ENCODE measurements at places on chromosomes 2 and 18.

- no peak for DNase-seq
These were observed 47.8 kb downstream of the TMX3 start for GRCh38 chr18:68667121-68667520.

GRCh38 chr2:163659224-163659623, 76.6 kb downstream of the FIGN start:
- DNase-seq, result no peak

DNA sequence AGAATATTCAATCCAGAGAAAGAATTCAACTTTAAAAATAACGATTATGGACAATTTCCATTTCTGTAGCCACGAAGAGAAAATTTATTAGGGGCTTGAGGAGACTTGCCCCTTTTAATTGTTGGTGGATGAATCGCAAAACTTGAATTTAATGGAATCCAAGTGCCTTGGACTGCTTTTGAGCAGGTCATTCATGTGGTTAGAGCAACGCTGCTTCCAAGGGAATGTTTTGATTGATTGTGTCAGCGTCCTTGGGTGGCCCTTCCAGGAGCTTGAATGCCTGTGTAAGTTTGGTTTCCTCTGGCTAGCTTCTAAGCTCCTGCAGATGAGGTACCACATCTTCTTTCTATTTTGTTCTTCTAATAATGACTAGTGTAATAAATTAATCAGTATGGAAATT, 213.4 kb downstream of the LTBP1 start:
- DNase-seq, result no peak

DNA sequence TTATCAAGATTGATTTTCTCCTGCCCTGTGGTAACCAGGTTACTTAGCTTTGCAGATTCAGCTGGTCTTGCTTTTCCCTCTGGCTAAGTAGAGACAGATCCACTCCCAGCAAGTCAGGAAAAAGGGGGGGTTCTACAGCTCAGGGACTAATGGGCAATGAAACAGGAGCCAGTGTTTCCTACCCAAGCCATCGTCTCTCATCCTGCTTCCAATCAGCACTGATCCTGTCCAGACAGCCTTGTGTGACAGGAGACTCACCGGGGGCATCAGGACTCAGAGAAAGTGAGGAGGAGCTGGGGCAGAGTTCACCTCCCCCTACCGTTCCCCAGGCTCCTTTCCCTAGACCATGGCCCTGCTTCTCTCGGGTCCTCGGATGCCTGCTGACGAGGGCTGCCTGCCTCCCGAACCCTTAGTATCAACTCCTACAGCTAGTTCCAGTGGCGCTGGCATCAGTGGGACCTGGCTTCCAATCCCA, 307.6 kb downstream of the ALK start:
- DNase-seq, result no peak

GRCh38 chr18:55189972-55190371, 230.7 kb upstream of the CCDC68 start:
- DNase-seq, result no peak

DNA sequence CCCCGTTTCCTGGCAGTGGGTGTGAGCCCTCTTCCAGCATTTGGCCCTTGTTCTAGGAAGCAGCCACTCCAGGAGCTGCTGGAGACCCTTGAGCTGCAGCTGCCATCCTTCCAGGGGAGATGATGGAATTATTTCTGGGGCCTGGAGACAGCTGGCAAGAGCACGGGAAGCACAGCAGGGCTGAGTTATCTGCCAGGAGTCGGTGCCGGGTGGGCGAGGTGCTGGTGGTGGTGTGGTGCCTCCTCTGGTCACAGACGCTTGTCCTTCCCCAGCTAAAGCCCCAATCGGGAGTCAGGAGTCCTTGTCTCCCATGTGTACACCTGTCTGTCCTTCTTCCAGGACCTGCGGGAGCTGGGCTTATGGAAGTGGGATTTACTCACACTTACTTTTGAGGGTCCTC, 36.0 kb downstream of the DPYSL5 start:
- no peak for DNase-seq

- no peak for DNase-seq
These were observed 492.9 kb upstream of the ZEB2 start for GRCh38 chr2:145012806-145013205.

DNA sequence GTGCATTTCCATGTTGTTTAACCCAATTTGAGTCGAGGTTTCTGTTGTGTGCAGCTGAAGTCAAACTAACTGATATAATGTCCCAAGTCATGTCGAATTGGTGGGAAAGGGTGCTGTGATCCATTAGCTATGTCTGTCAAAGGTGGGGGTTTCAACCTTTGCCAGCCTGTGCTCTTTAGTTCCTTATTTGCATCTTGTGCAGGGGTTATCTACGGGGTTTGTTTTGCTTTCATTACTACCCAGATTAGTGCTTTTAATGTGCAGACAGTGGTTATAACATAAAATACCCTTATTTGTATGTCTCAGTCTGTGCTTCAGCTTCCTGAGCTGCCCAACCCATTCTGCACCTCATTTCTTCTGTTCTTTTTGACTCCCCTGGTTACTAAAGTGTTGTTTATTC, 271.9 kb upstream of the CXCR4 start:
- no peak for DNase-seq

DNA sequence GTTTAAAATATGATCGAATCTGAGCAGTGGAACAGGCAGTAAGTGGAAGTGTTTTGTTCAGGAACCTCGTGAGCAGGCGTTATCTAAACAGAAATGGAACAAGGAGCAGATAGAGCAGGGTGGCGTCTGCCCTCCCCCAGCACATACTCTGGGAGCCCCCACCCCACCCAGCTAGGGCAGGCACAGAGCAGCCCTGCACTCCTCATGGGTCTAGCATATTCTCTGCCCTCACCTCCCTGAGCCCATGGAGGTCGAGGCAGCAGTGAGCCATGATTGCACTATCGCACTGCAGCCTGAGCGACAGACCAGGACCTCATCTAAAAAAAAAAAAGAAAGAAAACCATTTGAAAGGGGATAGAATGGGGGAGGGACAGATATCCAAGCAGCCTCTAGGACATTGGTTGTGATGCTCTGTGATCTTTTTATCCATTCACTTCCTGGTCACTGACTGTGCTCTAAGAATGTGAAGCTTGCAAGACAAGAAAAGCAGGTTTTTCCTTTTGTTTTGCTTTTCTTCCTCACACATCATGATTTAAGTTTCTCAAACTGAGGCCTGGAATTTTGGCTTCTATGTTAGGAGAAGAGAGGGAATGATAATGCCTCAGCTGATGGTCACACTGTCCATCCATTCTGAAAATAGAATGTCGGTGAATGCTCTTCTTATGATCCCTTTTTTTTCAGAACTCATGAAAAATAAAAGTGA, 3.1 kb downstream of the MLPH start:
- DNase-seq, result no peak

- DNase-seq, result no peak
These were observed 3.1 kb downstream of the PKDCC start for GRCh38 chr2:42050703-42051542.

DNA sequence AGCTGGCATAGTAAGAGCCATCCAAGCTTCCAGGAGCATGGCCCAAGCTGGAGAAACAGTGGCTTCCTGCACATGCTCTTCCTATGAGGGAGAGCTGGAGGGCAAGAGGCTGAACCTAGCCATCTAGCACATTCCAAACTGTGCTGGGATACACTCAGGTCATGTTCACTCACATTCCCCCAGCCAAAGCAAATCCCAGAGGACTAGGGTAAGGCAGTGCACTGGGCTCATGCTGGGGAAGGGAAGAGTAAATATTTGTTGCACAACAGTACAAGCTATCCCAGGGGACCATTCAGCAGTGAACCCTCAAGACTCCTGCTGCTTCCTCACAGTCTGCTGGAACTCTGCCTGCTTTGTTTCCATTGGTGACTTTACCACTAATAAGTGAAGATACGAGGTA, 20.7 kb upstream of the GYPC start:
- DNase-seq, result no peak

GRCh38 chr2:231940795-231941194, 14.6 kb upstream of the NPPC start:
- DNase-seq, result no peak

DNA sequence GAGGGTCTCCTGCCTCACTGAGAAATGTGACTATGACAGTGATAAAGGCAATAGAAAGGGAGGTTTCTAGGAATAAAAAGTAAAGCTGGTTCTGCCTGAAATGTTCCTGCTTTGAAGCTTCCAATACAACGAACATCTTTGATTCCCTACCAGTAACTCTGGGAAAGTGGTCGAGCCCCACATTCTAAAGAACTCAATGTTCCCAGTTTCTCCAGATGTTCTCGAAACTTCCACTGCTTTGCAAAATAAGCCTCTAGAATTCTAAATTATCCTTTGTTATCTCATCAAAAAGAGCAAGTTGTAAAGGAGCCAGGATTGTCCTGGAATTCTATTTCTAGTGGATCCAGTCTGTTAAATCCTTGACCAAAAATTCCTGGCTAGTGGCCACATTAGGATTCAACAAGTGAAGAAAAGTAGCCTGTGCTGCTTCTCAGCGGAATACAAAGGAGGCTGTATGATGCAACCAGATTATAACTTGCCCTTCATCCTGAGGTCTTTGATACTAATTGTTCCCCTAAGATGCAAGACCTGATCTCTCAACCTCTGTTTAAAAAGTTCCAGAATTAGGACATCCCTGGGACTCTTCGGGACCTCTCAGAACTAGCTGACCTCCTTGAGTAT, 8.4 kb downstream of the SCN7A start:
- no peak for DNase-seq

DNA sequence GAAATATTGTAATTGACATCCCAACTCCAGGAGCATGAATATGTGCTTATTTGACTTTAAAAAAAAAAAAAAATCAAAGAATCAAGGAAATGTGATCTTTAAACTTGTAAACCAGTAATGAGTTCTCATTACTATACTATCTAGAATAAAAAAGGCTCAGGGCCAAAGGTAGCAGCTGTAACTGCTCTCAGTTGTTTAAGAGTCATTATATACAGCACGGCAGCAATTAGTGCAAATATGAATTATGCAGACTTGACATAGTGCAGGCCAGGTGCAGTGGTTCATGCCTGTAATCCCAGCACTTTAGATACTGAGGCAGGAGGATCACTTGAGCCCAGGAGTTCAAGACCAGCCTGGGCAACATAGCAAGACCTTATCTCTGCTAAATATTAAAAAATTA, 125.7 kb upstream of the TTC39C start:
- no peak for DNase-seq

DNA sequence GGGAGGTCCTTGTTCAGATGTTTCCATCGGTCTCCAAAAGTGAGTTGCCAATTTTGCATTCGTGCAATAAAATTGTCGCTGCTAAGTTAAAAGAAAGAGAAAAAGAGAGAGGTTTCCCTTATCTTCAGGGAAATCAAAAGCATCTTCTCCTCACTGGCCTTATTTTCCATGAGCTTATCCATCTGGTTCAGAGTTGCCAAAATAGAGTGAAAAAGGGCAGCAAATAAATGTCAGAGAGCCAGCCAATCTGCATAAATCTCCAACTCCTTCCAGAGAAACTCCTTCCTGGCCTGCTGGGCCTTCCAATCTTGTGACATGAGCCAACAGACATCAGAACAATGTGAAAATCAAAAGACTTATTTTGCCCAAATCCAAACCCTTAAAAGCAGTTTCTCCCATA, 28.4 kb downstream of the PAX3 start:
- DNase-seq, result no peak

DNA sequence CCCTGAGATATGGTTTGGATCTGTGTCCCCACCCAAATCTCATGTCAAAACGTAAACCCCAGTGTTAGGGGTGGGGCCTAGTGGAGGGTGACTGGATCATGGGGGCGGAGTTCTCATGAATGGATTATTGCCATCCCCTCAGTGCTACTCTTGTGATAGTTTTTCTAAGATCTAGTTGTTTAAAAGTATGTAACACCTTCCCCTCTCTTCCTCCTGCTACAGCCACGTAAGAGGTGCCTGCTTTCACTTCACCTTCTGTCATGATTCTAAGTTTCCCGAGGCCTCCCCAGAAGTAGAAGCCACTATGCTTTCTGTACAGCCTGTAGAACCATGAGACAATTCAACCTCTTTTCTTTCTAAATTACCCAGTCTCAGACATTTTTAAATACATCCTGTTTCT, 16.9 kb downstream of the PUM2 start:
- no peak for DNase-seq

DNA sequence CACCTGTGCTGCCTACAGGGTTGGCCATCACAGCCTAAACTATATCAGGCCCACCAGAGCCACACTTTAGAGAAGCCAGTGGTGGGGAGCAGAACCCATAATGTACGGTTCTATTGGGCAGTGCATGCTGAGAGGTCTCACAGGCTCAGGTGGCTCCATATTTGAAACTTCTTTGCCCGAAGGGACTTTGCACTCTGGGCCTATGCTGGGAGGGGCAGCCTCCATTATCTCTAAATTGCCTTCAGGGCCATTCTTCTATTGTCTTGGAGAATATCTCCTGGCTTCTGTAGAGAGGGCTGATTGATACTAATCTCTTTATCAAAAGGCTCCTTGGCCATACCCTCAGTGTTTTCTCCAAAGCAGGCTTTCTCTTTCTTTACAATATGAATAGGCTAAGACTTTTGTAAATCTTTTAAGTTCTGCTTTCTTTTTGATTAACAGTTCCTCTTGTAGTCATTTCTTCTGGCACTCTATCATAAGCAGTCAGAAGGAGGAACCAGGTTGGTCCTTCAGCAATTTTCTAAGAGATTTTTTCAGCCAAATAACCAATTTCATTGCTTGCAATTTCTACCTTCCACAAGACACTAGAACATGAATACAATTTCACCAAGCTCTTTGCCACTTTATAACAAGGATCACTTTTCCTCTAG, 44.5 kb downstream of the RPE start:
- no peak for DNase-seq

- DNase-seq, result no peak
These were observed 42.5 kb downstream of the FER1L5 start for GRCh38 chr2:96684883-96685576.

- no peak for DNase-seq
These were observed 54.3 kb upstream of the HK2 start for GRCh38 chr2:74779587-74780135.

GRCh38 chr2:9699139-9700108, 68.6 kb upstream of the YWHAQ start:
- DNase-seq, result no peak

GRCh38 chr2:72089537-72089936, 58.1 kb downstream of the CYP26B1 start:
- peak; percentile 30 for DNase-seq

DNA sequence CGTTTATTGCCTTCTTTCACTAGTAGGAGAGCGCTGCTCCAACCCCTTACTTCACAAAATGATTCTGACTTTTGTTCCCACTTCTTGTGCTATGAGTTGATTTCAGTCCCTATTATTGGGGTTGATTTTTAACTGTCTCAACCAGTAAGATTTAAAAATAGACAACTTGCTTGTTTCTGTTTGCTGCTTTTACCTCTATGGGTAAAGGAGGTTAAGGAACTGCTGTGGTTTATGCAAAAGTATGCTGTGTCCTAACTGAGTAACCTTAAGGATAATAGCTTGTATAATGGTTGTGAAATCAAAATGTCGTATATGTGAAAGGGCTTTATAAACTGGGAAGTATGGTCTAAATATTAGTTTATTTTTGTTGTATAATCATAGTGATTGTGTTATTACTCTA, 22.6 kb downstream of the ALMS1 start:
- DNase-seq, result no peak

GRCh38 chr2:172072706-172073105, 12.6 kb upstream of the DLX1 start:
- DNase-seq, result no peak

DNA sequence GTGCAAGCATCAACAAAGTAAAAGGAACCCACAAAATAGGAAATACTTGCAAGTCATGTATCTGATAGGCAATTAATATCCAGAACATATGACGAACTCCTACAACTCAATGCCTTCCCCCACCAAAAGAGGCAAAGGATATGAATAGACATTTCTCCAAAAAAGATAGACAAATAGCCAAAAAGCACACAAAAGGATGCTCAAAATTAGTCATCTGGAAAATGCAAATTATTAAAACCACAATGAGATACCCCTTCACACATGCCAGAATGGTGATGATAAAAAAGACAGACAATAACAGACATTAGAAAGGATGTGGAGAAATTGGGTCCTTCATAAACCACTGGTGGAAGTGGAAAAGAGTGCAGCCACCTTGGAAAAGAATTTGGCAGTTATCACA, 76.4 kb downstream of the RIF1 start:
- no peak for DNase-seq

All from head of caudate nucleus (tissue), 42 donors.